CD4-positive, alpha-beta T cell treated with Interleukin-17A for 1 hour (primary cell): ENCODE measurements at places on chromosomes 11 and 22.

DNA sequence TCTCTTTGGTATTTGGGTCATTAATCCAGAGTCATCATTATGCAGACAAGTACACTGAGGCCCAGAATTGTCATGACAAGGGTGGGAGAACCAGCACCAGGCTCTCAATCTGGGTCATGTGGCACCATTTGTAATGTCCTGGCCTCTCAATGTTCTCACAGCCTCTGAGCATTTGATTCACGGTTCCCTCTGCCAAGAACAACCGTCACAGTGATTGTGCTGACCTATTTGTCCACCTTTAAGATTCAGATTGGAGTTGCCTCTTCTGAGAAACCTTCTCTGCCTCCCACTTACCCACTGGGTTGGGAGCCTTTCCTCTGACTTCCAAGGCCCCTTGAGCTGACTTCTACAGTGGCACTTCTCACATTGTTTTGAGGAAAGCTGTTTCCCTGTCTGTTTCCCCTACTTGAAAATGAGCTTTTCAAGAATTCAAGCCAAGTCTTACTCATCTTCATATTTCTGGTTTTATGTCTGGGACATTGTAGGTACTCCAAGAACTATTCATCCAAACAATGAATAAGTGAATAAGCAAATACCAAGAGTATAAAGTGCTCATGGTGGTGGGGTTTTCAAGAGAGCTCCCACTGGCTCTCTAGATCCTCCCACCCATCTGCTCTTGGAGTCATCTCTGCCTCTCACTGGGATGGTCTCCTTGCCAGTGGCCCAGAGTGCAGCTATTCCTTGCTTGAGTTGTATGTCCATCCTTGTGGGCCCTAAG, 126.4 kb upstream of the E2F8 start:
- no peak for DNase-seq

- peak; percentile 83 for DNase-seq
Measured at GRCh38 chr22:41857155-41857859, 24.4 kb downstream of the SREBF2 start.

DNA sequence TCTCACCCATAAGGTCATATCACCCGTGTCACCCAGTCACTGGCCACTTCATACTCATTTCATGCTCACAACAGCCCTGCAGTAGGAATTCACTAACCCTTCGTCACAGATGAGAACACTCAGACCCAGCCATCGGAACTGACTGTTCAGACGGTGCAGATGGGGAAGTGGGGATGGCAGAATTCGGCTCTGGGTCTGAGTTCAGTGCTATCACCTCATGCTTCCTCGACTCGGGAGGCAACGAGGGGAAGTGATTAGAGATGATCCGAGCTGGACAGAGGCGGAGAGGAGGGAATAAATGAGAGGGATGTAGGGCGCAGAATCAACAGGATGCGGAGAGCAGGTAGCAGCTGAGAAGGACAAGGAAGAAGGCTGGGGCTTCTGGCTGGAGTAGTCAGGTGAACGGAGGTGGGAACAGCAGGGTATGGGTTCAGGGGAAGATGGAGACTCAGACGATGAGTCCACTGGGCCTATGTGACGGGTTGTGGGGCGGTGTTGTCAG, 4.7 kb downstream of the B3GNT6 start:
- no peak for DNase-seq

- no peak for DNase-seq
Measured at GRCh38 chr11:120882175-120882574, 141.7 kb upstream of the TBCEL start.

- no peak for DNase-seq
Measured at GRCh38 chr11:46947399-46948077, 11.0 kb downstream of the CSTPP1 start.

DNA sequence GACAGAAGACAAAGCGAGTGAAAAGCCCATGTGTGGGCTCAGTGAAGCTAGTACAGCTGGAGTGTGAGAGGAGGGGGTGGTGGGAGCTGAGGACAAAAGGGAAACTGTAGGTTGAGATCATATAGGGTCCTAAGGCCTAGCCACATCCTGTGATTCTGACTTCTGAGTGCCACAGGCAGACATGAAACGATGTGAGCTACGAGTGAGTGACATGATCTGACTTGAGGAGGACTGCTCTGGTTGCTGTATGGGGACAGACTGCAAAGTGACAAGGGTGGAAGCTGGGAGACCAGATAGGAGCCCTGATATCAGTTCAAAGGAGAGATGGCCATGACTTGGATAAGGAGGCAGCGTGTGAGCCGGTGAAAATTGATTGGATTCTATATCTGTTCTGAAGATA, 85.4 kb downstream of the MICAL2 start:
- DNase-seq = peak; percentile 70

DNA sequence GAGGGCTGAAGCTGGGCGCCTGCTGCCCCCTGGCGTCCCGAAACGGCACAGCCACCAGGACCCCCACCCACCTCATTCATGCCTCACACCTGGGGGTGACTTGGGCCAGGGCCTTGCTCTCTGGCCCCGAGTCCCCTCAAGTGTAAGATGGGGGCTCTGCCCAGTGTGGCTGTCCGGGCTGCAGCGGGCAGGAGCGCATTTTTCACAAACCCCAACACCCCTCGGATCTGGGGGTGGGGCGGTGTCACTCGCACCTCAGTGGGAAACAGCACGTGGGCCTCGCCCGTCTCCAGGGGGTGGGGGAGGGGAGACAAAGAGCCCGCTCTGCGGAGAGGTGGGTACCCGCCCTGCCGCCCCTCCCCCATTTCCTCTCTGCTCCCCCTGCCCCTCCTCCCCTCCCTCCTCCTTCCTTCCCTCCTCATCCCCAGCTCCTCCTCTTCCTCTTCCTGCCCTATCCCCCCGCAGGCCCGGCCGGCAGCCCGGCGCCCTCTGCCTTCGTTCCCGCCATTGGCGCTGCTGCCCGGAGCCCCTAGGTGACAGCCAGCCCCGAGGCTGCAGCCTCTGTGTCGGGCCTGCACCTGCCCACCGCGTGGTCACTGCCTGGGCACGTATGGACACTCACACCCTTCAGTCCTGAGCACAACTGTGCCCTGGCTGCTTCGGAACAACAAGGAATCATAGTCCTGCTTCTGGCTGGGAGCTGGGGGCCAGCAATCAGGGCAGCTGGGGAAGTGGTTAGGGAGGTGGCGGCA, 6.8 kb upstream of the CDKN1C start:
- peak; percentile 72 for DNase-seq

DNA sequence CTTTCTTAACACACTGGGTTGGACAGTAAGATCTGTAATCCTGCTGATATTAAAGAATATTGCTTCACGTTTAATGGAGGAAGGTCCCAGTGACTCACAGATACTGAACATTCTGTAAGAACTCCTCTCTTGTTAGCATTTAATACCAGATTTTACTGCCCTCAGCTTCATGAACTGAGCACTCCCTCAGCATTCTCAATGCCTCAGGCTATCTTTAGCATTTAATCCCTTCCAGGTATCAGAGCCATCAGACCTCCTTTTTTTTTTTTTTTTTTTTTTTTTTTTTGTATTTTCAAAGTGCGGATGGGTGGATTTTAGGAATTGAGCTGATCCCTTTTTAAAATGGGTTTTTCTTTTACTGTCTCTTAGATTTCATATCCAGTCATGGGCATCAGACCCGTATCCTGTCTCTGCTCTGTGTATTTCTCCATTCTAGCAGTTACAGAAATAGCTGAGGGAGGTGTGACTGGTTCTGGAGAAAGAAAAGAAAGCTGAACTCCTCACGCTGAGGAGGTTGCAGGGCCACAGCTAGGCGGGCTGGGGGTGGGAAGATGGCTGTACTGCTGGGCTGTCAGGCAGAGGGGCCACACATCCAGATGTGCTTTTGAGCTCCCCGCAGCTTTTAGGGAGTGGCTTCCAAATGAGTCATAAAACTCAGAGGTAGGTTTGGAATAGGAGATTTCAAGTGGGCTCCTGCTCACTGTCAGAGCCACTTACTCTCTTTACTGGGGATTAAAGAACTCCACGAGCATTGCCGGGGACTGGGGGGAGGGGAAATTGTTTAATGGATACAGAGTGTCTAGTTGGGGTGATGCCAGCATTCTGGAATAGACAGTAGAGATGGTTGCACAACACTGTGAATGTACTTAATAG, 97.0 kb downstream of the SYT9 start:
- DNase-seq = no peak

GRCh38 chr22:43331069-43331451, 12.1 kb downstream of the SCUBE1 start:
- no peak for DNase-seq

DNA sequence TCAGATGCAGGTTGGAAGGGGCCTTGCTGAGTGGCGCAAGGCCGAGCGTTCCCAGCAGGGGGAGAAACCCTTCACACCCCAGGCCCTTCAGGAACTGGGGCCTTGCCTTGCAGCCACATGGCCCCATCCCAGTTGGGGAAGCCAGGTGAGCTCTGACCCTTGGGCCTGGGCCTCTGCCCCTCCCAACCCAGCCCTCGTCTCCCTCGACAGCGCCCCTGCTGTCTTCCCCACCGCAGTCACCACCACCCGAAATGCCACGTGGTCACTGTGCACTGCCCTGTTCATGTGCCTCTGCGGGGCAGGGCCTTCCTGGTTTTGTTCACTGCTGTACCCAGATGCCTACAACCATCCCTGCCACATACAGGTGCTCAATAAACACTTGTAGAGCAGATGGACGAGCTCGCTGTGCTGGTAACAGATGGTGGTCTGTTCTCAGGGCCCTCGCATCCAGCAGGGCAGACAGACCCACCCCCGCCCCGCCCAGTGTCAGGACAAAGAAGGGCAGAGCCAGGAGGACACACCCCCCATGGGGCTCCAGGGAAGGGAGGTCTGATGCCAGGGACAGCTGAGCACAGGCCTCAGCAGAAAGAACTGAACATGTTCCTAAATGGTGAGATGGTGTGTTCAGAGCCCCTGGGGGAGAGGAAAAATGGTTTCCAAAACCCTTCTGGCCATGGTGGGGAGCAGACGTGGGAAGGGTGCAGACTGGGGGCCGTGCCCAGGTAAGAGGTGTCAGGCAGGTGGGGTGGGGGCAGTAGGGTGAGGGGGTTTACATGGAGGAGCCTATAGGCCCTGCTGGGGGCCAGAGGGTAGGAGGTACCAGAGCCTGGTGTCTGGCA, 3.7 kb downstream of the POLR2L start:
- DNase-seq = no peak

- no peak for DNase-seq
Measured at GRCh38 chr11:30697032-30697431, 110.9 kb upstream of the MPPED2 start.

GRCh38 chr11:30017445-30017895, 640 bp upstream of the KCNA4 start:
- no peak for DNase-seq
